Right lung (tissue), 10 donors: ENCODE measurements at places on chromosomes 12 and 14. TPM values are rescaled to one million over a fixed set of nuclear protein-coding genes. Genes with fewer than 3 reads are reported as not detected.

DNA sequence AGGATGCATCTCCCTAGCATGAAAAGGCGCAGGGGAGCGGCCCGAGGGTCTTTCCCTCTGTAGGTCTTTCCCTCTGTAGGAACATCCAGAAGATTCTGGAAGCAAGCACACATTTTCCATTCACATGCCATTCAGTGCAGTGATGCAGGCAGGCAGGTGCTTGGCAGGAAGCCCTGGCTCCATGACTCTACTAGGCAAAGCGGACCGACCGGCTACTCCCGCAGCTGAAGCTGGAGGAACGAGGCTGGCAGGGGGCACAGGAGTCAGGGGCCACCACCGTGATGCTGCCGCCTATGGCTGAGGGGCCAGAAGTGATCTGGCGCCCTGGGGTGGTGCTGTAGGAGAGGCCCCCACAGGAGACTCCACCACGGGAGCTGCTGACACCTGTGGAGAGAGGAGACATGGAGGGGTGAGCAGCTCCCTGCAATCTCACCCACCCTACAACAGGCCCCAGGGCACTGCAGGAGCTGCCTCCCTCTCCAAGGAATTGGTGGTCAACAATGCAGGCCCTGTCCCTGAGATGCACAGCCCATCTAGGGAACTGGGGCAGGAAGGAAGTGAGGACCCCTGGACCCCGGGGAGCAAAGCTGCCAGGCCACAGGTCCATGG is 6.5 kb downstream of the KRT85 start:
- no peak for DNase-seq

ANG gene
- polyA plus RNA-seq, result 7.2 TPM

DNA sequence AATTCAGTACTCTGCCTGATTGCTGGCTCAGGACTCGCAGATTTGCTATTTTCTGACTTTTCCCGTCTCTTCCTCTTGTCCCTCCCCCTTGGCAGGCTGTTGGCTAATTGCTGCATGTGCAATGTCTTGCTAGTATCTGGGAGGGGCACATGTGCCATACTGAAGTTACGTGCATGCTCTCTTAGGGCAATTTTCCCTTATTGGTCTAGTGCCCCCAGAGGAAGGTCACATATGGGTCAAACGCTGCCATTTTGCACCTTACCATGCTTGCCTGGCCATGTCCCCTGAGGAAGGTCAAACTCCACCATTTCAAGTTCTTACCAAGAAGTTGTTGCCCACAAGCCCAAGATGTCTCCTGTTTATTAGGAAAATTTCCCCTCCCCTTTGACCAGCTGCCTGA is 13.9 kb upstream of the ERC1 start:
- no peak for DNase-seq

DNA sequence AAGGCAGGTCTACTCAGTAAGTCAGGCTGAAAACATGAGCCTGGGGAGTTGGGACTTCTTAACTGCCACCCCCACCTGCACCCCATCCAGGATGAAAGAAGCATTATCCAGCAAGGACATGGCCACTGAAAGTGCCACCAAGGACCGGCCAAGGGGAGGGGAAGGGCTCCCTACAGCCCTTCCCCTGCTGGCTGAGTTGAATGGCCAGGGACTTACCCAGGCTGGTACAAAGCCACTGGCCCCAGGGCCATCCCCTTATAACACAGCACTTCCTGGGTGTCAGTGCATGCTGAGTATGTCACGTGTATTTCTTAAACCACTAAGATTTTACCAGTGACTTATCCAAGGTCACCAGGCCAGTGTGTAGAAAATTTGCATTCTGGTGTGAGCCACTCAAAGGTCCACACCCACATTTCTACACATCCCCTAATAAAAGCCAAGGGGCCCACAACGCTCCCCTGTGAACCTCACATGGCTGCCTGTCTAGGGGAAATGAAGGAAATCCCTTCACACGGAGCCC is 29.3 kb upstream of the ZFP36L1 start:
- DNase-seq, result no peak

PTCSC3 gene
- polyA plus RNA-seq, result 4.5 TPM

DIP2B gene
- polyA plus RNA-seq, result 31.5 TPM

DNA sequence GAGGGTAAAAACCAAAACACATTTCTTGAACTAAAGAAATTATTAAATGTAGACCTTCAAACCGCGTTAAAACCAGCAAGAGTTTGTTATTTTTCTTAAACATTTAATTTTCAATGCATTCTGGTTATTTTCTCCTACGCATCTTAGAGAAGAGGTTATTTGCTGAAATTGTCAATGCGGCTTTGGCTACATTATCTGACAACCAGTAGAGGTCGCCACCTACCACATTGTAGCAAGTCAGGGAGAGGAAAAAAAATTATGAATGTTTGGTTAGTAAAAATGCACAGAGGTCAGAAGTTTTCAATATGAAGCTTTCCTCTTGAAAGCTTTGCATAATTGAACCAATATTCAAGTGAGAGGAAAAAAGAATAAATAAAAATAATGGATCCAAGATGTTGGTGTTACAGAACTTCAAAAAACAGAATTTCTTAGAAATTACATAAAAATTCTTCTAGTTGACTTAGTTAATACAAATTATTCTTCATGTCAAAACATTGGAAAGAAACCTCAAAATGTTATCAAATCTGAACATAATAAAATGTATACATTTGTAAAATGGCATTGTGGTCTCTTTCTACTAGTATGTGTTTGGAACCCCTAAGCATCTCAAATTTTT is 159.4 kb upstream of the TMTC2 start:
- DNase-seq, result peak; percentile 55

SLCO1B1 gene
- polyA plus RNA-seq, result not detected

- DNase-seq, result no peak
Measured at GRCh38 chr12:26198742-26199141, 3.4 kb downstream of the SSPN start.

GRCh38 chr12:58922849-58923248 is 2.5 kb upstream of the LRIG3 start:
- DNase-seq, result no peak

GRCh38 chr12:57072661-57073060 is 5.9 kb downstream of the NEMP1 start:
- DNase-seq, result no peak

TMEM52B gene
- polyA plus RNA-seq, result 0.82 TPM

- DNase-seq, result no peak
Measured at GRCh38 chr14:72891666-72892102, 2.2 kb downstream of the DPF3 start.

GRCh38 chr14:62381311-62382070 is 619.3 kb downstream of the SNAPC1 start:
- no peak for DNase-seq
